Uterus (tissue), 4 donors: ENCODE measurements at places on chromosomes 6 and 20.

DNA sequence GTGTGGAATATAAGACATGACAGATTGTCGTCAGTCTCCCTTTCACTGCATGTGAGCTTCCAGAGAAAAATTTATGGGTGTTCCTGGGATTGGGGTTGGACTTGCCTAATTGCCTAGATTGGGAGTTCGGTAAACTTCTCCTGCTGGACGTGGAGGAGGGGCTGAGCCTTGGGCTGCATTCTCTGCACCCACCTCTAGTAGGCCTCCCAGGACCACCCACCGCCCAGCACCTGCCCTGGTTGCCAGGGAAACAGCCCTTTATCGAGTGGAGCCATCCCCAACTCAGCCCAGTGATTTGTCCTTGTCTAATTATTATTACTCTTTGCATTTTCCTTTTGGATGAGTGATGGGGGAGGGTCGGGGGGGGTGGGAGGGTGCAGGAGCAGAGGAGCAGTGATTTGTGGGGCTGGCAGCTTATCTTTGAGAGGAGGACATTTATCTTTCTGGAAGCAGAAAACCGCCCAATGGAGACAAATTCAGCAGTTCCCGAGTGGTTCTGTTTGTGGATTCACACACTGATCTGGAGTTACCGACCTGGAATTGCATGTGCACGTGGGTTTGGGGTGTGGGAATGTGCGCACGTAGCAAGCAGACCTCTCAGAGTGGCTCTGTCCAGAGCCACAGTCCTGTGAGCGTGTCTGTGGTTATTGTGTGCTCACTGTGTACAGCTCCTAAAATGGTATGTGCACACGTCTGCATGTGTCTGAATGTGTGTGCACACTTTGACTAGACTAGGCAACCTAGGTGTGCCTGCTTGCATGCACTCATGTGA is 104.5 kb downstream of the DHX35 start:
- no peak for DNase-seq

DNA sequence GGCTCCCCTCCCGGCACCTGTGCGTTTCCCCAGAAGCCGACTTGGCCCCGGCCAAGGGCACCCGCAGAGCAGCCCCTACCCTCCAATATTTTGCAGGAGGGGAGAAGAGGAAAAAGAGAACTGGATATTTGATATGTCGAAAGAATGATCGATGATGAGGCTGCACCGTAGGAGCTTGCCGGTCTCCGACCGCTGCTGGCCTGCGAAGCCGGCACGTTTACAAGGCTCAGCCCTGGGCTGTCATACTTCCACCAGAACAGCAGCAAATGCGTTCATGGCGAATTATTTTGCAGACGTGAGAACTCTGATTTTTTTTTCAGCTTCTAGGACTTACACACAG is 296.7 kb downstream of the TFAP2C start:
- DNase-seq, result no peak

GRCh38 chr6:15153191-15153590 is 92.7 kb upstream of the JARID2 start:
- no peak for DNase-seq

- no peak for DNase-seq
Measured at GRCh38 chr6:17983730-17984129, 3.7 kb downstream of the KIF13A start.

DNA sequence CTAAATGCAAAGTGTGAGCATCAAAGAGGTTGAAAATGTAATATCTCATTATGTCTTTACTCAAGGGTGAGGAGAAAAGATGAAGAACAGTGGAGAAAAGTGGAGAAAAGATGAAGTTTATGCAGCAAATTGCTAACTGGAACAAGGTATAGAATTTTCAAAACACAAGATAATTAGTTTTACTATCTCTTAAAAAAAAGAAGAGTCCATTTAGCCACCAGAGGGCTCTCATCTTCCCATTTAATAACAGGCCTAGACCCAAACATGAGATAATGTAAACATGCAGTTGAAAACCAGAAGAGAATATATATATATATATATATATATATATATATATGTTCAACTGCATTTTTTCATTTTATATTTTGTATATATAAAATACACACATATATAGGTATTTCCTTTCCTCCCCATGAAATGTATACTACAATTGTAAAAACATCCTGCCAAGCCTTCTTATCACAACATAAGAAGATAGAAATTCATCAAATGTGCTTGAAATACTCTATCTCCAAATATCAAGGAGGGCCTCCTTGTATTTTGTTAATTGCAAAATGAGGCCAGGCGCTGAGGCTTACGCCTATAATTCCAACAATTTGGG is 78.4 kb downstream of the ADTRP start:
- DNase-seq, result no peak

DNA sequence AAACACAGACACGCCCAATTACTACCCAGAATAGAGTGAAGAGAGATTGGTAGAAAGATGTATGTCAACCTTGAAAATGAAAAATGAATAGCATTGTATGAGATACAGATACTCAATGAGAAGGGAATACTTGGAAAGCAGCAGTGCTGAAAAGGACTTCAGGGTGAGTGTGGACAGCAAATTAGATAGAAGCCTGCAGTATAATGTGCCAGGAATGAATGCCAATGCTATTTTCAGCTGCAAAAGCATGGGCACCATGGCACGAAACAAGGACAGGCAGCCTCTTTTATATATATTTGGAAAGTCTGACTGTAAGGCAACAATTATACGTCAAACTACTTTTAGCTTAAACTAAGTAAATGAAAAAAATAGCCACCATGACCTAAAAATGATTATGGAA is 118.2 kb downstream of the PTCHD4 start:
- no peak for DNase-seq

GRCh38 chr6:28943223-28943556 is 19.4 kb upstream of the TRIM27 start:
- DNase-seq, result no peak

DNA sequence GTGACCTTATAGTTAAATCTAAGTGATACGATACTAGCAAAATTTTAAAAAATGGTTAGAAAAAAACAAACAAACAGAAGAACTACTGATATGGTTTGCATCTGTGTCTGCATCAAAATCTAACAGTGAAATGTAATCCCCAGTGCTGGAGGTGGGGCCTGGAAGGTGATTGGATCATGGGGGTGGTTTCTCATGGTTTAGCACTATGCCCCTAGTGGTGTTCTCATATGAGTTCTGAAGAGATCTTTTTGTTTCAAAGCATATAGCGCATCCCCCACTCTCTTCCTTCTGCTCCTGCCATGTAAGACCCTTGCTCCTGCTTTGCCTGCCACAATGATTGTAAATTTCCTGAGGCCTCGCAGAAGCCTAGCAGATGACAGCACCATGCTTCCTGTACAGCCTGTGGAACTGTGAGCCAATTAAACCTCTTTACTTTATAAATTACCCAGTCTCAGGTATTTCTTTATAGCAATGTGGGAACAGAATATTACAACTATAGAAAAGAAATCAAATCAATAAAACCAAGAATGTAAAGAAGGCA is 5.4 kb downstream of the FBXL4 start:
- DNase-seq, result no peak

GRCh38 chr20:35146299-35146919 is 727 bp downstream of the EDEM2 start:
- DNase-seq, result no peak

- no peak for DNase-seq
Measured at GRCh38 chr6:131469130-131469529, 103.9 kb upstream of the ARG1 start.

DNA sequence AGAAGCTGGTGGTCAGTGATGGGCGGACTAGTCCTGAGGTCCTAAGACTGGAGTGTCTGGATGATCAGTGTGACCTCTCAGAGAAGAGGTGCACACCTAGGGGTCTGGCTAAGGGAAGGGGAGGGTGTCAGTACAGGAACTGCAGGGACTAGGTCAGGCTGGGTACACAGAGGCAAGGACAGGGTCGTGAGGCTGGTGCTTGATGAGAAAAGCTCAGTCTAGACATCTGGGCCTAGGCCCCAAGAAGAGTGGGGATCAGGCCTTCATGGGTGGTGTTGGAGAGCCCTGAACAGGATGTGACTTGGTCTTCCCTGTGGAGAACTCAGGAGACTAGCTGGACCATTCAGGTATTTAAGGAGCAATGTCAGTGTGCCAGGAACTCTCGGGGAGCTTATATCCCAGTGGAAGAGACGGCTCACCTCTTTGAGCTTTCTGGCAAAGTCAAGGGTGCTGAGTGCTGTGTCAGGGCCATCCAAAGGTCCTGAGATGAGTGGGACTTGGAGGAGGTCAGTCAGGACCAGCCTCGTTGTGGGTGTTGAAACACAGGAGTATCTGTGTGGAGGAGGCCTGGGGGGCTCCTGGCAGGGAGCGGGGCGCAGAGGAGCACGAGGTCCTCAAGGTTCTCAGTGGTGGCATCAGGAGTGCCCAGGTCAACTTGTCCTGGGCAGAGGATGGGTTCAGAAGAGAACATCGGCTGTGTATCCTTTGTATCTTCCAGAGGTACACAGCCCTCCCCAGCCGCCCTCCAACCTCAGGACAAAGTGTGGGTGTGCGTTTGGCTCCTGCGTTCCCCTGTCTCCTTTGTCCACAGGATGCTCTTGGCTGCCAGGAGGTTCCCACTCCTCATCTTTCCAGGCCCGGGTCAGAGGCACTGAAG is 13.3 kb upstream of the MYT1 start:
- no peak for DNase-seq

DNA sequence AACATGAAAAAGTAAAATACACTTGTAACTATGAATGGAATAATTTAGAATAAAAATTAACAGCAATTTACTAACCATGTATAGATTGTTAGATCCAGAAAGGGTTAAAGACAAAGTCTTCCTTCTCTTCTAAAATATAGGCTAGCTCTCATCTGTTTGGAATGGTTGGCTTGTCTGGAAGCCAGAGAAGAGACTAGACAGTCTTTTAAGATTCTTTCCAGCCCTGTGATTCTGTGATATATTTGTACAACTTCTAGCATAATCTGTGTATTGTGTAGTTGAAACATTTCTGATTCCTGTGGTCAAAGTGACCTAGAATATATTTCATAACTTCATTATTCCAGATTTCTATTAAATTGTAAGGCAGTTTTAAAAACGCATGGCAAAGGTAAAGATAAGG is 196.6 kb downstream of the UST start:
- no peak for DNase-seq

- DNase-seq, result no peak
Measured at GRCh38 chr6:108604156-108604555, 43.4 kb downstream of the FOXO3 start.

GRCh38 chr6:31122791-31123706 is 2.8 kb upstream of the CDSN start:
- peak; percentile 70 for DNase-seq

DNA sequence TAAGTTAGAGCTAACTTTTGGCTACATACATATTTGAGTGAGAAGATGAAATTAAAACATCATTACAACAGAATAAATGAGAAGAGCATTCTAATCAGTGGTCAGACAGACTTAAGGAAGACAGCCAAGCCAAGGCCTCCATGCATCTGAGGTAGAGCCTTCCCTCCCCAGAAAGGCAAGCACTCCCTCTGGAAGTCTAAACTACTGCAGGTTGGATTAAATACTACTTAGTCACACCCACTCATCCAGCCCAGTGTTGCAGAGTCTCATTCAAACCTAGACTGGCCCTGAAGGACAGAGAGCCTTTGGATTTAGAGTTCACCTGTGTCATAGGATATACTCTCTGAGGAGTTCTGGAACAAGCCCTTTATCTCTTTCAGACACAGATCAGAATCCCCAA is 29.2 kb downstream of the TMX4 start:
- DNase-seq, result no peak

DNA sequence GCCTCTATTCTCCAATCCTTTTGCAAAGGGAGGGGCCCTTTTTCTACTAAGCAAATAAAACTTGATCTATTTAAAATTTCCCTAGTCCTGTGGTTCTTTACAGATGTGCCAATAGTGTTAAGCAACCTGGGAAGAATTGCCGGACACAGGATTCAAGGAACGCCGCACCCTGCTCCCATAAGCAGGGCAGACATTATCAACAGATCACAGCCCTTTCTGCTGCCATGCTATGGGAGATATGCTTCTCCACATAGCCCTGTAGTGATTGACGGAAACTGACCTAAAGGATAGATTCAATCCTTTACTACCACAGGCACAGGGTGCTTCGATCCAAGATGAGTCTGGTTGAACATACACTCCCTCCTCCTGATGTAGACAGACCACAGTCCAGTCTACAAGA is 118.4 kb upstream of the TRAF3IP2 start:
- no peak for DNase-seq

- DNase-seq, result no peak
Measured at GRCh38 chr6:5150551-5151075, 65.5 kb downstream of the PPP1R3G start.

GRCh38 chr6:30450548-30450908 is 38.8 kb upstream of the HLA-E start:
- DNase-seq, result no peak

GRCh38 chr6:21594416-21595281 is 1.1 kb downstream of the SOX4 start:
- peak; percentile 59 for DNase-seq

- no peak for DNase-seq
Measured at GRCh38 chr20:35018590-35019371, 63.1 kb downstream of the MYH7B start.

GRCh38 chr20:47351643-47352331 is 4.7 kb downstream of the ZMYND8 start:
- no peak for DNase-seq

DNA sequence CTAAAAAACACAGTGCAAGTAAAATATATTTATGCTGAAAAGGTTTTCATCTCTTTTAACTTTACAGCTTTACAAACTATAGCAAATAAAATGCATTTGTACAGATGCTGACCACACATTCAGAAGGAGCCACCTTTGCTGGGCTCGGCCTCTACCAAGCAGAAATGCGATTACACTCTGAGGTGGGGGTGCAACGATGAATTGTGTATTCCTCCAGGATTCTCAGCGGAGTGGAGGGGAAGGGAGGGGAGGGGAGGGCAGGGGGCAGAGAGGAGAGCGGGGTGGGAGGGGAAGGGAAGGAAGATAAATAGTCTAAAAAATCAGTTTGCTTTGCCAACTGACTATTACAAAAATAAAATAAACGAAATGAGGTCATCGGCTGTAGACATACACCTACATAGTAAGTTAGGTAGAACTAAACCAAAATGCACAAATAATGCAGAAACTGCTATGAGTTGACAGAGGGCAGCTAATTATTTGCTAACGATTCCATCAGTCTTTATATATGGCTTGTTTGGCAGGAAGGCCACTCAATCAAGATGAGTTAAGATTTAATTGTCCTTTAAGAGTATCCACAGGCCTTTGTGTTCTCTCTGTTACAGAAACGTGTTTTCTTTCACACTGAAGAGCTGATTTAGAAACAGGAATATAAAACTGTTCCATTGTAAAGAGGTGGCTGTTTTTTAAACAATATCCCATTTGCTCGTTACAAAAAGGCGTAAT is 90.1 kb downstream of the TAF4 start:
- no peak for DNase-seq

GRCh38 chr6:170283212-170284081 is 7.4 kb downstream of the DLL1 start:
- DNase-seq, result no peak
